ENCODE measurements at places on chromosomes 13 and 19. TPM values are rescaled to one million over a fixed set of nuclear protein-coding genes. Genes with fewer than 3 reads are reported as not detected.

GRIN2D gene
- under 0.01 TPM for total RNA-seq

PSG1 gene
- total RNA-seq, result 0.51 TPM

VSIG10L gene
- total RNA-seq, result 0.26 TPM

PLEKHA4 gene
- 20.0 TPM for total RNA-seq

DHRS12 gene
- 4.1 TPM for total RNA-seq

HRC gene
- total RNA-seq, result not detected

CD70 gene
- total RNA-seq, result not detected

LGALS7 gene
- not detected for total RNA-seq

- no peak overlapping the region for H3K27ac ChIP-seq
- H3K27me3 ChIP-seq, result no peaks in the 10 kb centered on the region
- H3K4me1 ChIP-seq, result peaks cover 3% of the 10 kb centered on the region
- no peaks in the 10 kb centered on the region for H3K36me3 ChIP-seq
- no peak for DNase-seq
These were observed 140.3 kb downstream of the PDS5B start for GRCh38 chr13:32726374-32727037.

DNA sequence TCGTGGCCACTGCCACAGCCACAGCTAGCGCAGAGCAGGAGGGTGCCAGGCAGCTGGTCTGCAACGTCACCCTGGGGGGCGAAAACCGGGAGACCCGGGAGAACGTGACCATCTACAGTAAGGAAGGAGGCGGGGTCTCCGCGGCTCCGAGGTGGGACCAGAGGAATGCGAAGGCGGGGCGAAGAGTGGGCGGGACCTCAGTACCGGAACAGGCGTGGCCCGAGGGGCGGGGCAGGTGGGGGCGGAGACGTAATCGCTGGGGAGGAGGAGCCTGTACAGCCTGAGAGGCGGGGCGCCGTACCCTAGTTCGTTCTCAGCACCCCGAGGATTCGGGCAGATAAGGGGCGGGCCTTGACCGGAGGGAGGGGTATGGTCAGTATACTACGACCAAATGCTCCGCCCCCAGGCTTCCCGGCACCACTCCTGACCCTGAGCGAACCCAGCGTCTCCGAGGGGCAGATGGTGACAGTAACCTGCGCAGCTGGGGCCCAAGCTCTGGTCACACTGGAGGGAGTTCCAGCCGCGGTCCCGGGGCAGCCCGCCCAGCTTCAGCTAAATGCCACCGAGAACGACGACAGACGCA lies 2.5 kb downstream of the ICAM5 start:
- H3K36me3 ChIP-seq, result no peaks in the 10 kb centered on the region
- H3K27me3 ChIP-seq, result peaks cover 55% of the 10 kb centered on the region
- H3K4me1 ChIP-seq, result peaks cover 13% of the 10 kb centered on the region
- peak overlapping the region; percentile 54 for H3K4me3 ChIP-seq
- no peak for DNase-seq
- H3K27ac ChIP-seq, result no peak overlapping the region

- H3K27ac ChIP-seq, result peak overlapping the region; percentile 28
- DNase-seq, result no peak
- peaks cover 31% of the 10 kb centered on the region for H3K4me1 ChIP-seq
These were observed 108.5 kb downstream of the RGCC start for GRCh38 chr13:41565846-41566245.

DNA sequence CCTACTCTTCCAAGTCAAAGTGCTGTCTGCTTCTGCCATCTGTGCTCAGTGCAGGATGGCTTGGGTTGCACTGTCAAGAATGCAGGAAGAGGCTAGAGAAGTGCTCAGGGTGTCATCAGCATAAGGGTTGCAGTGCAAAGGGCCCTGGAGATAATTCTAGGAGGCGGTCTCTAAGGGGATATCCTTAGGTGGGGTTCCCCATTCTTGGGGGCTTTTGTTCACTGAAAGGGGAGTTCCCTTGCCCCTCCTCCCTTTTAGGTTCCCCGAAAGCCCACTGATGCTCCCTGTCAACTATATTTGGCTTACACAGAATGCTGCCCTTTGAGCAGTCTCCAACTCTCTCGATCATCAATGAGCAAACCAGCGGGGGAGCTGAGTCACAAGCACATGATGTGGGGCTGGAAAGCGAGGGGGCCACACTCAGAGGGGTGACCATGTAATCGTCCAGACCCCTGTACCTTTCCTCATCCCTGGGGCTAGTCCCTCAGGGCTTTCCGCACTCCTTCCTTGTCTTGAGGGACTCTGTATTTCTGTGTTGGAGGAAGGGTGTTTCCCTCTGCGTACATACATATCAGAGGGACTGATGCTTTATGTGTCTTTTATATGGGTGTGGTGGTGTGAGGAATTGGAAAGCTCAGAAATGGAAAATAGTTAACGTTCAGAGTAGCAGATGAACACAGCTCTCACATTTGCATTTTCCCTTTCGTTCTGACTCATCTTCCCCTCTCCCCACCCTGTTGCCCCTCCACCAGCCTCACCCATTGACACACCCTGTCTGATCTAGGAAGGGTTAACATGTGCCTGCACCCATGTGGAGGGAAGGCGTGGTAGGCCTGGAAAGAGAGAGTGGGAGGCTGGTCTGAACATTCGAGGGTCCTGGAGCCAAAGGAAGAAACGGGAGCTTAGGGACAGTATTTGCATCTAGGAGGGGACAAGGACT lies 6.7 kb downstream of the ZBTB32 start:
- no peak for DNase-seq
- no peak overlapping the region for H3K4me3 ChIP-seq
- H3K27me3 ChIP-seq, result peaks cover 2% of the 10 kb centered on the region
- H3K36me3 ChIP-seq, result no peaks in the 10 kb centered on the region

GRCh38 chr13:99916366-99917103 lies 55.0 kb downstream of the ZIC5 start:
- no peak overlapping the region for H3K4me3 ChIP-seq
- peak; percentile 59 for DNase-seq
- H3K27ac ChIP-seq, result no peak overlapping the region
- no peaks in the 10 kb centered on the region for H3K4me1 ChIP-seq
- H3K27me3 ChIP-seq, result peaks cover 2% of the 10 kb centered on the region

DNA sequence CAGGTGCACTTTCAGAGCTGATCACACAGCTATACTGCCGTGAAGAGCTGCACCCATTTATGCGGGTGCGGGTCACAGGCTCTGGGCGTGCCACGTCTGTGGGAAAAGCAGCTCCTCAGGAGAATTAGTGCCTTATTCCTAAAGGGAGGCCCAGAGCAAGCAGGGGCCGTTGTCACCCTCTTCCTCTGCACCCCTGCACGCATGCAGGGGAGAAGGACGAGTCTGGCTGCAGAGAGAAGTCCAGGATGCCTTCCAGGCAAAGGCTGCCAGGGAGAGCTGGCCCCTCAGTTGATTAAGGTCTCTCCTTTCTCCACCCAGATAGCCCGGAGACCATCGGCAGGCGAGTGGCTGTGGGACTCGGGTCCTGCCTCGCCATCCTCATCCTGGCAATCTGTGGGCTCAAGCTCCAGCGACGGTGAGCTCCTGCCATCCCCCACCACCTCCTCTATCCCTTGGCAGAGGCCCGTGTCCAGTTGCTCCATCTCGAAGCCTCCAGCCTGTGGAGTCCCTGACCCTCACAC lies 3.1 kb upstream of the FFAR1 start:
- no peak overlapping the region for H3K27ac ChIP-seq
- H3K4me3 ChIP-seq, result no peak overlapping the region
- H3K27me3 ChIP-seq, result no peaks in the 10 kb centered on the region
- H3K36me3 ChIP-seq, result no peaks in the 10 kb centered on the region
- no peaks in the 10 kb centered on the region for H3K4me1 ChIP-seq
- no peak for DNase-seq

DNA sequence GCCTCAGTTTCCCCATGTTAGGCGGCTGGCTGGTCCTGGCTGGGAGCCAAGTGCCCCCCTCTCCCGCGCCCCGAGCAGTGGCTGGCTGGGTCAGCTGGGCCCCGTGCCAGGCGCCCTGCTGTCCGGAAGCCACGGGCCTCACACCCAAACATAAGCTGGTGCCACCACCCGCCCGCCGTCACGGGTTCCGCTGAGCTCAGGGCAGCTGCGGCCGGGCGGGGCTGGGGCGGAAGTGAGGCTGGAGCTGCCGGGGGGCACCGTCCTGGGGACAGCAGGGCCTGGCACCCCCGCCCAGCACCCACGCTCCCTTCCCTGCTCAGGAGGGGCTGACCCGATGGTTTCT lies 19.3 kb downstream of the HCN2 start:
- H3K4me3 ChIP-seq, result no peak overlapping the region
- DNase-seq, result no peak
- no peaks in the 10 kb centered on the region for H3K27me3 ChIP-seq
- no peaks in the 10 kb centered on the region for H3K36me3 ChIP-seq
- H3K27ac ChIP-seq, result no peak overlapping the region

GRCh38 chr19:18477974-18478373 lies 40.0 kb upstream of the ISYNA1 start:
- peak overlapping the region; percentile 87 for H3K27ac ChIP-seq
- no peaks in the 10 kb centered on the region for H3K36me3 ChIP-seq

GRCh38 chr19:6610934-6611852 lies 20.2 kb upstream of the CD70 start:
- H3K36me3 ChIP-seq, result no peaks in the 10 kb centered on the region
- H3K27me3 ChIP-seq, result no peaks in the 10 kb centered on the region
- no peak overlapping the region for H3K4me3 ChIP-seq
- H3K4me1 ChIP-seq, result no peaks in the 10 kb centered on the region
- H3K27ac ChIP-seq, result peak overlapping the region; percentile 41

DNA sequence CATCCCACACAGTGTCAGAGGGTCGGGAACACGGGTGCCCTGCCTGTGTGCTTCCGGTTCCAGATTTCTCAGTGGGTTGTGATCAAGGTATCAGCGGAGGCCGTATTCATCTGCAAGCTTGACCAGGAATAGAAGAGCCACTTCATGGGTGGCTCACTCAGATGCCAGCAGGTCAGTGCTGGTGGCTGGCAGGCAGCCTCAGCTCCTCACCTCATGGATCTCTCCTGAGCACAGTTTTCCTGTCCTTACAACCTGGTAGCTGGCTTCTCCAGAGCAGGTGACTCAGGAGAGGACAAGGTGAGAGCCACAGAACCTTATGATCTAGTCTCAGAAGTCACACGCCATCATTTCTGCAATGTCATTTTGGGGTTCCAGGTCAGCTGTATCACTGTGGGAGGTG lies 44.8 kb upstream of the SPATA13 start:
- H3K27me3 ChIP-seq, result no peaks in the 10 kb centered on the region
- DNase-seq, result no peak
- H3K4me1 ChIP-seq, result no peaks in the 10 kb centered on the region
- no peaks in the 10 kb centered on the region for H3K36me3 ChIP-seq

DNA sequence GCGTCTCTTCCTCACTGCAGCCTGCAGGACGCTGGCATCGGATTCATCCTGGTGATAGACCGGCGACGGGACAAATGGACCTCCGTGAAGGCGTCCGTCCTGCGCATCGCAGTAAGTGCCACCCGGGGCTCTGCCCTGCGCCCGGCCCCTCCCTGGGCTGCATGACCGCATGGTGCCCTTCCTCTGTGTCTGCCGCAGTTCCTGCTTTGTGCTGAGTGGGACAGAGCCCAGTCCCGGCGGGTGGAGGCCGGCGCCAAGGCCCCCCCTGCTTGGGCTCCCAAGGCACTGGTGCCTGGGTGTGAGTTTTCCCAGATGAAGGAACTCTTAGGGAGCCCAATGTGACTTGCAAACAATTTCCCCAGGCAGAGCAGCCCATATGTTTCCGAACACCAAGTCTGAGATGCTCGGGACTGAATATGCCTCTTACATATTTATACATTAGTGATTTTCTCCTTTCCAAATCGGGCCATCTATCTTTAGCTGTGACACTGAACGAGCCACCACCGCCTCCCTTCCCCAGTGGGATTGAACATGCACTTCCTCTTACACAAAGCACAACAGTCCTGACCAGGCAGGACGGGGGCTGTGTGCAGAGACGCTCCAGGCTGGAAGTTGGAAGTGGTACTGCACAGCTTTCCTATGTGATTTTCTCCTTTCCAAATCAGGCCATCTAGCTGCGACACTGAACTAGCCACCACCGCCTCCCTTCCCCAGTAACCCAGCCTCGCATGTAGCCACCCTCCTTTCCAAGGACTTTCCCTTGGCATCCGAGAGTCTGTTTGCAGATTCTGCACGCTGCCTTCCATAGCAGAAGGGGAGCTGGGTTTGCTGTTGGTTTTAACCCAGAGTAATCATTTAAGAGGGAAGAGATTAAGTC lies 60.1 kb upstream of the F7 start:
- peaks cover 23% of the 10 kb centered on the region for H3K27me3 ChIP-seq
- H3K36me3 ChIP-seq, result no peaks in the 10 kb centered on the region
- H3K27ac ChIP-seq, result no peak overlapping the region
- H3K4me3 ChIP-seq, result no peak overlapping the region
- no peaks in the 10 kb centered on the region for H3K4me1 ChIP-seq
- no peak for DNase-seq

- no peaks in the 10 kb centered on the region for H3K36me3 ChIP-seq
- no peaks in the 10 kb centered on the region for H3K4me1 ChIP-seq
- H3K4me3 ChIP-seq, result no peak overlapping the region
- no peak overlapping the region for H3K27ac ChIP-seq
- no peak for DNase-seq
These were observed 1390.5 kb downstream of the EFNB2 start for GRCh38 chr13:105144936-105145335.

GRCh38 chr13:39451301-39451700 lies 151.7 kb downstream of the LHFPL6 start:
- peak; percentile 33 for DNase-seq
- H3K27me3 ChIP-seq, result no peaks in the 10 kb centered on the region
- no peak overlapping the region for H3K27ac ChIP-seq
- no peaks in the 10 kb centered on the region for H3K36me3 ChIP-seq

GRCh38 chr13:46665633-46666482 lies 112.9 kb downstream of the LRCH1 start:
- no peak overlapping the region for H3K27ac ChIP-seq
- peaks cover 8% of the 10 kb centered on the region for H3K4me1 ChIP-seq
- peaks cover 2% of the 10 kb centered on the region for H3K36me3 ChIP-seq
- H3K27me3 ChIP-seq, result no peaks in the 10 kb centered on the region

DNA sequence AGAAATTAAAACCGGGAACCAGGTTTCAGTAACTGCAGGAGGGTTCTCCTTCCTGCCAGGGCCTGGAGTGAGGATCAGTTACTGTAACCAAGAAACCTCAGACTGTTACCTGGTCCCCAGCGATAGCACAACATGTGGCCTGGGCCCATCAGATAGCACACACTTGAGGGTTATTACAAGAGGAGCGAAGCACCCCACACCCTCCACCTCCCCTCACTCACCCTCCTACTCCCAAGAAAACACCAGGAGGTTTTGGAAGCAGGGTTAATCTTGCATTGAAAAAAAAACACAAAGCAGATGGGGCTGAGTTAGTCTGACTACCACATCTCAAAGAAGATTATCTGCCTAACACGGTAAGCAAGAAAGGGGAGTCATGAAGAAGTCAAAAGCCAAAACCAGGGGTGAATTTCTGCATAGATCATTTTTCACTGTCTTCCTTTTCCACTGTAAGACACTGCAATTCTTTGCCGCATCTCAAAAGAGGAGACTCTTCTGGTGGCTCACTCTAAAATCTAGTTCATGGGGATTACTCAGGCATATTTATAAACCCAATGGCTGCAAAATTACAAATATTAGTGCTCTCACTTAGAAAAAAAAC lies 75.9 kb upstream of the DOCK9 start:
- no peak overlapping the region for H3K4me3 ChIP-seq
- H3K27ac ChIP-seq, result no peak overlapping the region
- H3K36me3 ChIP-seq, result no peaks in the 10 kb centered on the region
- peaks cover 2% of the 10 kb centered on the region for H3K4me1 ChIP-seq
- DNase-seq, result no peak
